Pulmonary artery endothelial cell (primary cell): ENCODE measurements at places on chromosomes 12 and 14.

DNA sequence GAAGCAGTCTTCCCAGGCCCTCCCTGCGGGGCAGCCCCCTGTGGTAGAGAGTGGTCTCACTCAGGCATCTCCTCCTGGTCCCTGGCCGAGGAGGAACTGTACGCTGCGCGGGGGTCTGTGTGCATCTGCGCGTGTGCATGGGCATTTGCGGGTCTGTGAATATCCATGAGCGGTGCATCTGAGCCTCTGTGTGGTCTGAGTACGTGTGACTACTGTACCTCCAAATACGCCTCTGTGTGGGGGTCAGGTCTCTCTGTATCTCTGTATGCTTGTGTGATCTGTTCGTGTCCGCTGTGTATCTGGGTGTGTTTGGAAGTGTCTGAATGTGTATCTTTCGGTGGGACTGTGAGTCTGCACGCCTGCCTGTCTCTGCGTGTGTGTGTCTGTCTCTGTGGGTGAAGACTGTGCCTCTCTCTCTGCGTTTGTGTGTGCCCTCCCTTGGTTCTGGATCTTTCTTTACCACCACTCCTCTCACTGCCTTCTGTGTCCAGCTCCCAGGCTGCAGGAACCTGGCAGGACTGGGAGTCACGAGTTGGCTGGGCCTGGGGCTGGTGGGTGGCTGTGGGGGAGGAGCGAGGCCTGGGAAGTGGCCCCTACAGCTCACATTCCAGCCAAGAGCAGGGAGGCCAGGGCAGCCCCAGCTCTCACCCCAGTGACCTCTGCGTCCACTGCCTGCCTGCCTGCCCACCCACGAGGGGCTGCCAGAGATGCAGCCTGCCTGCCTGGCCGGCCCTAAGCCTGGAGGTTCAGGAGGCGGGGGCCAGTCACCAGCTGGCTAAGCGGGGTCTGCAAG lies 1.1 kb upstream of the PGF start:
- DNase-seq: no peak

- DNase-seq: no peak
Observed at GRCh38 chr12:117209626-117210025, 19.4 kb upstream of the FBXO21 start.

DNA sequence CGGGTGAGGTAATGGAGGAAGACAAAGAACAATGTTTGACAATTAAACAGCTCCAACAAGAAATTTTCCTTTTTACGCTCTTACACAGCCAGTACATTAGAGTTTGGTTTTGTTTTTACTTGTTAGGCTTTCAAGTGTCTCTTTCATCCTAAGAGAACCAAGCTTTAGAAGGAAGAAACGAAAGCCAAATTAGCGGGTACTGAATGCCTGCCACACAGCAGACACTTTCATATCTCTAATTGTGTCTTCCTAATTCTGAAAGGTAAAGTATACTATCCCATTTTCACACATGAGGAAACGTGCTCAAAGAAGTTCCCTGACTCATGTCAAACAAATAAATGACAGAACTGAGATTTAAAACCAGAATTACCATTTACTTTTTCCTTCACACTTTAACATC lies 65.0 kb downstream of the CDK17 start:
- no peak for DNase-seq

DNA sequence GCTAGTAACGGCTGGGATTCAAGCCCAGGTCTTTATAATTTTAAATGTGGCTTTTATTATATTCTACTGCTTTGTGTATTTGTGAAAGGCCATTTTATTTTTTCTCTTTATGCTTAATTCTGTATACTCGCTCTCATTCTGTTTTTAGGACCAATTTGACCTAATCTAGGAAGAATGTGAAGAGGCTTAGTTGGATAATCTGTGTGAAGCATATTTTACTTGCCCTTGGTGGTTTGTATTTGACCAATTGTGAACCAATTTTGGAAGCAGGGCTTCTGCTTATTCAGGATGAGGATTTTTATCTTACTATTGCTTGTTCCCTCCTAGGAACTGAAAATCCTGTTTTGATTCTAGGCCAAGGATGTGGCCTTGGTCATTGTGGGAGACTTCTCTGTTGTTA lies 113.1 kb downstream of the TTC6 start:
- no peak for DNase-seq

GRCh38 chr12:38775457-38775856 lies 129.9 kb downstream of the CPNE8 start:
- no peak for DNase-seq

DNA sequence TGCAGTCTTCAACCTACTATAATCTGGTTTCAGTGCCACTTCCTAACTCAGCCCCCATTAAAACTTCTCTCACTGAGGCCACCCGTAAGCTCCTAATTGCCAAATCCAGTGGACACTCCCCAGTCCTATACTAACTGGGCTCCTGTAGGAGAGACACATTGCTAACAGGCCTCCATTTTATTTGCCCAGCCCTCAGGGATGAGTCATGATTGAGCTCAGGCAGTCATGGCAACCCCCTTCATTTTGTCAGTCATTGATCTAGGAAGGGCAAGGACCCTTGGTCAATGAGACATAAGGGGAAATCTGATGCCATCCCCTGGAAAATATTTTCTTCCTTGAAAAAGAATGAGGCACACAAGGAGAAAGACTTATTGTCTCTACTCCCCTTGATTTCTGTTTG lies 70.1 kb upstream of the HIF1A start:
- no peak for DNase-seq

DNA sequence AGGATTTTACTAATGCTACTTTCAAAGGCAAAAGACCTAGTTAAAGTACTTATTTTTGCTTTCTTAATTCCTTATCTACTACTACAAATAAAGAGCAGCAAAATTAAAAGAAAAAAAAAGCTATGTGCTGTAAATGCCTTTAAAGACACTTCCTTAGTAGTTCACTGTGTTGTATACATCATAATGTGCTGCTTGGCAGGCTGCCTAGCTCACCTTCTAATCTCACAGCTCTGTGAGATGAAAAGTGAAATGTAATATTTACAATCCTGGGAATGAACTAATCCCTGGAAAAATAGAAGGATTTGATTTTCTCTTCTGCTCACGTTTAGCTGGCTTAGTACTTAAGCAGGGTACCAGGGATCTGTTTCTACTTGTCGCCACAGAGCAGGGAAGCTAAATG lies 184.4 kb upstream of the ALG10B start:
- DNase-seq: no peak

GRCh38 chr12:52390739-52391617 lies 5.5 kb upstream of the KRT84 start:
- no peak for DNase-seq

GRCh38 chr12:97520106-97520505 lies 57.5 kb downstream of the RMST start:
- no peak for DNase-seq

- no peak for DNase-seq
Observed at GRCh38 chr12:107948391-107948945, 174.0 kb downstream of the ASCL4 start.

DNA sequence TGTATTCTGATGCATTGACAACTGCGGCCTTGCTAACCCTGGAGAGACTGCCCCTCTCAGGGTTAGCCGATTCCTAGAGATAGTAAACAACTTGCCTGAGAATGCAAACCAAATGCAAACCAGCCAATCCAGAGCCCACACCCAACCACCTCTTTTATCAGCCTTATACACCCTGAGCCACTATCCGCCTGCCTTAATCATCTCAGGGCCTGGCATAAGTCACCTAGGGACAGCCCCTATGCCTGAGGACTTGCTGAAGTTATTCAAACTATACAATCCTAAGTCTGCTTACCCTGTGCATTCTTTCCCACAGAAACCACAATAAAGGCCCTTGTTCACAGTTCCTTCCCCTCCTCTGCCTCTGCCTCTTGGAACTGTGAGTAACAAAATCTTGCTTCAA lies 177.2 kb downstream of the KCNA5 start:
- DNase-seq: no peak

GRCh38 chr14:99524091-99524661 lies 43.0 kb downstream of the CCNK start:
- no peak for DNase-seq
